Midbrain (tissue), 1 donor: ENCODE measurements at places on chromosomes 1 and 21.

GRCh38 chr1:19613171-19613703 is 30.9 kb upstream of the NBL1 start:
- DNase-seq, result no peak

DNA sequence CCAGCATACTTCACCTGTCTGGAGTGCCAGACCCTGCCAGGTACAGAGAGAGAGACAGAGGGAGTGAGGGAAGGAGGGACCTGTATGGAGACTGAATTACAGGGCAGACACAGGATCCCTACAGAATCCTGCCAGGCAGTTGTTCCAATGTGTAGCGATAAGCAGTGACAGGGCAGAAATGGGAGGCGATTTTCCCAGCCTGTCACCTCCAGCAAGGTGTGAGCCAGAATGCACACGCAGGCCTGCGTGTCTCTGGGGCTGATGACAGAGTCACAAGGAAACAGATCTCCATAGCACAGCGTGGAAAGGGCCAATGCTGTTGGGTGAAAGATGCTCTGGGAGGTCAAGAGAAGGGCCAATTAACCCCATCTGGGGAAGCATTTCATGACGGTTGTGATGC is 111.3 kb downstream of the HIVEP3 start:
- DNase-seq, result no peak

GRCh38 chr1:89821322-89822108 is 683 bp downstream of the LRRC8D start:
- no peak for DNase-seq

GRCh38 chr1:52414942-52415341 is 10.5 kb downstream of the PRPF38A start:
- DNase-seq, result no peak

- DNase-seq, result no peak
Observed at GRCh38 chr1:246037832-246038231, 469.2 kb downstream of the SMYD3 start.

DNA sequence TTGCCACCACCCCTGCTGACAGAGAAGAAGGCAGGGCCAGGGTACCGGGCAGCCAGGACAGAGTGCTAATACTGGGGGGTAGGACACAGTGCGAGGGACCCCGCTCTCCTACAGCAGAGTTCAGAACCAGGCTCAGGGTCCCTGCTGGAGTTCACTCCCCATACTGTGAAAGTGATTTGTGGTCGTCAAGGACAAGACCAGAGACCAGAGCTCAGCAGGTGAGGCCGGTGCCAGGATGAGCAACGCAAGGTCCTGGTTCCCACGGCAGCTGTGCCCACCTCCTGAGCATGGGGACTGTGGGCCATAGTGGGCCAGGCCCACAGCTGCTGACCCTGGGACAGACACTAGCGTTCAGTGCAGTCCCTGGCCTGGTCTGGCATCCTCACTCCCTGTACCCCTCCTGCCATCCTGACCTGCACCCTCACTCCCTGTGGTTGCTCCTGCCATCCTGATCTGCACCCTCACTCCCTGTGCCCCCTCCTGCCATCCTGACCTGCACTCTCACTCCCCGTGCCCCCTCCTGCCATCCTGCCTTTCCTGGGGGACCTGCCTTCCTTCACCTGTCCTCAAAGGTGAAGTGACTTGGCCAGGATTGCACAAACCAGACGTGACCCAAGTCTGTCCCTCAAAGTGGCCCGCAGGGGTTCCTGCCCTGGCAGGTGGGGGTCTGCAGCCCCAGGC is 13.8 kb upstream of the PTTG1IP start:
- no peak for DNase-seq

GRCh38 chr1:235102259-235102582 is 26.4 kb downstream of the TOMM20 start:
- no peak for DNase-seq

DNA sequence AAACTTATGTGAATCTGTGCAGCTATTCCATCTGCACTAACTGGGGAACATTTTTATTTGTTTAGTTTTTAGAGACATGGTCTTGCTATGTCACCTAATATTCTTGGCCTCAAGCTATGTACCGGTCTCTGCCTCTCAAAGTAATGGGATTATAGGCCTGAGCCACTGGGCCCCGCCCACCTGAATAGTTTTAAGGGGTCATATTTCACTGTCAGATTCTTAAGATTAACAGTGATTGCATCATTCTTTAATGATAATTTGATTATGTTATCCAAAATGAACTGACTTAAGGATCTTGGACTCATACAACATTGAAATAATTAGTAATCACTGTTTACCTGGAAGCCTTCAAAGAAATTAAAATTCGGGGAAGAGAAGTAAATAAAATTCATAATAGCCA is 12.6 kb upstream of the KLF18 start:
- DNase-seq, result no peak

DNA sequence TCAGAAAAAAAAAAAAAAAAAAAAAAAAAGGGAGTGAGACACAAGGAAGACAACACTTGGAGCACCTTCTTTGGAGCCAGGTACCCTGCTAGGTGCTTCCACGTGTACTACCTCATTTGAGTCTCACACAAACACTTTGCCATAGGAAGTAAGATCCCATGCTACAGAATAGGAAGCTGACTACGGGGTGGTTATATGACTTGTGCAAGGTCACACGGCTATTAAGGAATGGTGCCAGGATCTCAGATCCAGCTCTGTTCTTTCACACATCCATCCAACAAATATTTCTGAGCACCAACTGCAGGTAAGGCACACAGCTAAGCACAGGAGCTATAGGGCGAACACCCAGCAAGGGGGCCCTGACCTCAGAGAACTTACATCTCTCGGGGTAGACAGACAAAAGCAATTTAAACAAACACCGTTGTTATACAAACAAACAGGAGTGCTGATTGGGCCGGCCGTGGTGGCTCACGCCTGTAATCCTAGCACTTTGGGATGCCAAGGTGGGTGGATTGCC is 22.4 kb downstream of the PTAFR start:
- DNase-seq, result no peak

- DNase-seq, result no peak
Observed at GRCh38 chr1:32998064-32998463, 33.5 kb upstream of the RNF19B start.

GRCh38 chr1:84855168-84855567 is 37.8 kb downstream of the LPAR3 start:
- no peak for DNase-seq

GRCh38 chr1:111541721-111542120 is 38.3 kb upstream of the ADORA3 start:
- no peak for DNase-seq

DNA sequence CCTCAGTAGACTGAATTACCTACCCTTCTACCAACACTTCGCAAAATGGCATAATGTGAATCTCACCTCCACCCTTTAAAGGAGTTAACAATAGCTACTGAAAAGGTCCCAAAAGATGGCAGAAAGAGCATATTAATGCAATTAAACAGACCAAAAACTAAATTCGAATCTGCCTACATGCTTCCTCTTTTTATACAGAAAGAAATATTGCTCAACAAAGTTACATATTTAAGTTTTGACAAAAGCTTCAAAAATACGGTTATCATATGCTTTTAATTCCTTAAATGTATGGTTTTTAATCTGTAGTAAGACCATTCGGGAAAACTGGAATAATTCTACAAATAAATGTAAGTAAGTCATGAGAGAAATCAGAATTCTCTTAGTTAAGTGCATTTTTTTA is 2.2 kb downstream of the APP start:
- no peak for DNase-seq

- no peak for DNase-seq
Observed at GRCh38 chr1:52588535-52588934, 13.6 kb upstream of the GPX7 start.

- DNase-seq, result no peak
Observed at GRCh38 chr1:33032126-33032869, 4.4 kb downstream of the AK2 start.

DNA sequence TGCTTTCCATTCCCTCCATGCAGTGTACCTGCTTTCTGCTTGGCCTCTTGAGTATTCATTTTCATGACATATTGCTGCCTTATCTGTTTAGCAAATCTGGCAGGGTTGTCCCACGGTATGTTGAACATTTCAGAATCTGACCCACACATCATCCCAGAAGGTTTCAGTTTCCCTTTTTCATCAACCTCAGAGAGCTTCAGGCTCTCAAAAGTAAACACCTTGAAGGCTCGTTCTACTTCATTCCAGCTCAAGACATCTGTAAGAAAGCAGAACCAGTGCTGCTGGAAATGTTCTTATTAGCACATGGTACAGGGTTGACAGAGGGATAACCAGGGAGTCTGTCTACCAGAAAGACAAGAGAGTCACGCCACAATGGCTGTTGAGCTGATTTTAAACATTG is 103.6 kb downstream of the SPAG17 start:
- DNase-seq, result no peak

DNA sequence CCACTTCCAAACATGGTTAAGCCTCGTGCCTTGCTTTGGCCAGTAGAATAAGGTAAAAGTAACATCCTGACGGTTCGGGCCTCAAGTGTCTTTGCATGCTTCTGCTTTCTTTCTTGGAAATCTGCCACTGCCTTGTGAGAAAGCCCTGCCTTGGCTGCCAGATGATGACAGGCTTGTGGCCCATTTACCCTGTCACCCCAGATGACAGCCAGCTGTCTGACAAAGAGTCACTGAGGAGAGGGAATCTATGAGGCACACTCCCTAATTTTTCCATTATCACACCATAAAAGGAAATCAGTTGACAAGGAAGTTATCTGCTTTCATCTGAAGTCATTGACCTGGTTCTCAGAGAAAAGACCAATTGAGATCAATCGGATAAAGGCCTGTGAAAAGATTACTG is 199.8 kb downstream of the USH2A start:
- no peak for DNase-seq

DNA sequence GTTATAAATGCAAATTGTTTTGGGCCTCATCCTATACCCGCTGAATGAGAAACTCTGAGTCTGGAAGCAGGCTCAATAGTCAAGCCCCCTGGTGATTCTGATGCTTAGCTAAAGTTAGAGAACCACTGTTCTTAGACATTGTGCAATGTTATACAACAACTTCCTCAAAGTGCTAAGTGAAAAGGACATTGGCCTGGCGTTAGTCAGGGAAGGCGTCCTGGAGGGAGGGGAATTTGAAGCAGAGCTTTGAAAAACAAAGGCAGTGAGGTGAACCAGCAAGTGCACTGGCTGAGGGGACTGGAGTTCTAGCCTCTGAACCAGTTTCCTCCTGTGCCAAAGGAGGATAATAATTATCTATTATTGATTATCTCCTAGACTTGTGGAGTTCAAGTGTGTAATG is 5.1 kb downstream of the CD1D start:
- peak; percentile 11 for DNase-seq

- DNase-seq, result no peak
Observed at GRCh38 chr1:247857985-247858619, 1.1 kb downstream of the TRIM58 start.

- DNase-seq, result no peak
Observed at GRCh38 chr1:180598333-180598974, 33.4 kb upstream of the XPR1 start.

GRCh38 chr1:93033785-93034184 is 45.3 kb upstream of the MTF2 start:
- DNase-seq, result no peak

DNA sequence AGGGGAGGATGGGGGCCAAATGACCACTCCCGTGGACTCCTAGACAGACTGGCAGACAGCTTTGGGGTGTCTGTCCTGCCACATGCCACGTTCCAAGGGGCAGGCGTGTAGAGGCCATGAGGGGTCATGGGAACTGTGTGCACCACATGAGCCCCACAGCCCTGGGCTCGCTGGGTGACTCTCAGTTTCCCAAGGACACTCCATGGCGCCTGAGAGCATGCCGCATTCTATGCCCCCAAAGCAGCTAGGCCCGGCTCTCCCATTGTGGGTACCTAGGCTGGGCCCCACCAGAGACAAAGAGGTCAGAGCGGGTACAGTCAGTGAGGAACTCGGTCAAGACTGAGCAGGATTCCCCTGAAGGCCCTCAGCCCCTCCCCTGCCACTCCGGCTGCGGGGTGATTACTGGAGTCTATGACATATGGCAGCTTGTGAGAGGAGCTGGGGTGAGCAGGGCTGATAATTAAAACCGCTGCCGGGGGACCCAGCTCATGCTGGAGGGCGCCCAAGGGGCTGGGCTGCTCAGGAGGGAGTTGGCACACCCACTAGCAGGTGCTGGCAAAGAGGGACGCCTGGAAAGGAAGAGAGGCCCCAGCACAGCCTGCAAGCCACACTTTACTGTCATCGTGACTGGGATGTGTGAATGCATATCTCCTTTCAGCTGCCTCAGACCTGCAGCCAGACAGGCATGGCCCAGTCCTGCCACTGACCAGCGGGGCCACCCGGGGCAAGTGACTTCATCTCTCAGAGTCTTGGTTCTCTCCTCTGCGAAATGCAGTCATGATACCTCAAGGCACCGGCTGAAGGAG is 8.4 kb downstream of the LRP8 start:
- no peak for DNase-seq

GRCh38 chr1:4628992-4629391 is 25.4 kb upstream of the AJAP1 start:
- no peak for DNase-seq

GRCh38 chr1:208538587-208538986 is 294.4 kb upstream of the PLXNA2 start:
- DNase-seq, result no peak

DNA sequence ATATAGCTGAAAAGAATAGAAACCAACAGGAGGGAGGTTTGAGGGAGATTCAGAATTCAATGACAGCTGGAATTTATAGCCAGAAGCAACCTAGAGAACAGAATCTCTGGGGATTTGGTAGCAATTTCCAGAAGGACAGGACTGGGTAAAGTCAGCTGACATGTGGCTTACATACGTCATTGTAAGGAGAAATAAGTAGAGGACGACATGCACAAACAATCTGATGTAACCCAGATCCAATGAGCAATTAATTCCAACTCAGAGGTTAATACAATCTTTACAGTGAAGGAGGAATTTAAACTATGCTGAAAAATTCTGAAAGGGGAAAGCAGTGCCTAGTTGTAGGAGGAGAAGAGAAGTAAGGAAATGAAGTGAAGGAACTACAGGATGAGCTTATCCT is 383.9 kb downstream of the PTBP2 start:
- no peak for DNase-seq

- no peak for DNase-seq
Observed at GRCh38 chr1:88079036-88079435, 605.0 kb upstream of the PKN2 start.

DNA sequence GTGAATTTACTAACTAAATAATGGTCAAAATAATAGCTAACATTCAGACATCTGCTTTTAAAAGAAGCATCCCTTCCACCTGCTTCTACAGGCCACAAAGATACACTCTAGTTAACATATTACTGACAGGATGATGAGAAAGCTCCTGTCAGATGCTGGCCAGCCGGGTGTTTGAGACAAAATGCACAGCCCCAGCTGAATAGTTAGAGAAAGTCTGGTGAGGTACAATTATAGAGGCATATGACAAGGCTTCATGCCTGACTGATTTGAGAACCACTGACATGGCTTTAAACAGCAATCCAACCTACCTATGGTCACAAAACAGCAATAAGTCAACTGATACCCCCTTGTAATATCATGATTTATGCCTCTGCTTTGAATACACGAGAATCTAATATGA is 137.0 kb downstream of the DENND1B start:
- DNase-seq, result no peak

GRCh38 chr1:17654519-17654918 is 100.6 kb upstream of the ACTL8 start:
- no peak for DNase-seq

GRCh38 chr1:31549809-31550620 is 26.3 kb upstream of the TINAGL1 start:
- DNase-seq, result no peak
